ENCODE measurements at places on chromosomes 12 and 14.
A peak's percentile ranks its signal among the peaks of the same experiment; 100 is the strongest.

DNA sequence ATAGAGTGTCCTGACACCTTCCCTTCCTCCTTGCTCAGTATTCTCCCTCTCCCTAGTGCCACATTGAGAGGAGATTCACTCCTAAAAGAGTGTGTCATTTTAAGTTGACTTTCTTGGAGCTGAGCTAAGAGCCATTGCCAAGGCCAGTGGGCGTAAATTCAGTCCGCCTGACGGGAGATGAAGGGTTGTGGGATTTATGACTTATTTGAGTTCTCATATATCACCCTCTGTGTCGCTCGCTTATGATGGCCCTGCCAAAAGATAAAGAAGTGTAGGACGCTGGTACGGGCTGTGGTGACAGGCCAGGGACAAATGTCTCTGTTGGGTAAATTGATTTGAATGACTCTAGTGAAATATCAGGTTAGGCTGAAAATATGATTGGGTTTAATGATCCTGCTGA lies 867.4 kb downstream of the NRXN3 start:
- no peak for DNase-seq

DNA sequence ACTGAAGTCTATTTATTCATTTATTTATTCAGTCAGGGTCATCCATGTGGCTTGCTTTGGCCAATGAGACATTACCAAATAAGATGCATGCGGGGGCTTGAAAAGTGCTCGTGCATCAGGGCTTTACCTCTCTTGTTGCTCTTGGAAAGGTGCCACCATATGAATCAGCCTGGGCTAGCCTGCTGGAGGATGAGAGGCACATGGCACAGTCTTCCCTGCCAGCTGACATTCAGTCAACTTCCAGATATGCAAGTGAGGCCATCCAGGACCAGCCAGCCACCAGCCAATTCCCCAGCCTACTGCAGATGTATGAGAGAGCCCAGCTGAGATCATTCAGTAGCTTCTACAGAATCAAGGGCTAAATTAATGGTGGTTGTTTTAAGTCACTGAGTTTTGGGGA lies 105.2 kb upstream of the RPH3A start:
- peak; percentile 37 for DNase-seq

GRCh38 chr14:103492156-103492925 lies 30.3 kb downstream of the CKB start:
- DNase-seq = no peak

GRCh38 chr12:19186722-19187661 lies 57.5 kb downstream of the PLEKHA5 start:
- DNase-seq = peak; percentile 42

DNA sequence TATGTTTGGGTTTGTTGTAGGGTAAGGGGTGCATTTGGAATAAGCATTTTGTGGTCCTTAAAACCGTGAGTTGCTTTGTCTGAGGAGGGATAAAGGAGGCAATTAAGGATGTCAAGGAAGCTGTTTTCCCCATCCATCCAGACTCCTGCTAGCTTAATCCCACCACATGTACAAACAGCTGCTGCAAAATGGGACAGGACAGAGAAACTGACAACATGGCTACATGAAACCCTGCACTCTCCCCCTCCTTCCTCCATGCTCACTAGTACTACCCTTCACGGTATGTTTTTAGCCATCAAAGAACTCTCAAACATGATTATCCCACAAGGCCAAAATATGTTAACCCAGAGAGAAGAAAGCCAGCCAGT lies 20.6 kb downstream of the ST8SIA1 start:
- DNase-seq = no peak

GRCh38 chr12:4353785-4354208 lies 25.7 kb downstream of the FGF23 start:
- peak; percentile 1 for DNase-seq

DNA sequence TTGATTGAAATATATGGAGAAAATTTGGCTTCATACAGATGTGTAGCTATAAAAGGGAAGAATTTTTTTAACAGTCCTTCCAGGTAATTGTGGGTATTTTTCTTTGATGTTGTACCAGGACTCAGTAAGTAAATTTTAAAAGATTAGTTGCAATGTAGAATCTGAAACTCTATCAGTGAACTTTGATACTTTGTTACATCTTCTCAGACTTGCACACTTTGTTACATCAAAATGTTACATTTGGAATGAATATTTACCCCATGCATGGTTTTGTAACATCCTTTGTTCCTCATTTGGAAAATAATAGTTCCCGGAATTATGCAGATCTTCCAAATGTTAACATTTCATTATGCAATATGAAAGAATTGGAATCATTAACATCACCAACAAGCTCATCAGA lies 13.8 kb downstream of the MTHFD1 start:
- no peak for DNase-seq

- DNase-seq = no peak
Observed at GRCh38 chr12:84689638-84690037, 223.0 kb downstream of the SLC6A15 start.
